ACHN (cell line): ENCODE measurements at places on chromosomes 13 and 19.

- no peak for DNase-seq
These were observed 14.2 kb downstream of the DPF1 start for GRCh38 chr19:38209671-38210457.

GRCh38 chr13:20272588-20273171 is 40.6 kb upstream of the GJB6 start:
- DNase-seq = no peak

DNA sequence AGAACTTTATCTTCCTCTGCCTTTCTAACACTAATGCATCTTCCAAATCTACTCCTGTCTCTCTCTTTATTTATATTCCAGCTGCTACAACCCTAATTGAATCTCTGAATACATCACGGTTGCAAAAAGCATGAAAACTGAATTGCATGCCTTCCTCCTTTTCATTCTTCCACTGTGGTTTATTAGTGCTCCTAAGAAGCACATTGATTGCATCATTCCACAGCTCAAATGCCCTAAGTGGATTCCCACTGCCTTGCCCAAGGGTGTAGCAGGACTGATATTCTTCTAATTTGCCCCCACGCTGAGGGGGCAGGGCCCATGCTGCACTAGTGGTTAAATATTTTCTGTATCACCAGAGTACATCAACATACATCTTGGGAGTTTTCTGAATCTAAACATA is 640.8 kb downstream of the EFNB2 start:
- DNase-seq = no peak

GRCh38 chr19:16620018-16620417 is 8.0 kb downstream of the MED26 start:
- no peak for DNase-seq

- no peak for DNase-seq
These were observed 2.3 kb upstream of the COMP start for GRCh38 chr19:18793144-18794028.
